ENCODE measurements at places on chromosomes 13 and 19.

DNA sequence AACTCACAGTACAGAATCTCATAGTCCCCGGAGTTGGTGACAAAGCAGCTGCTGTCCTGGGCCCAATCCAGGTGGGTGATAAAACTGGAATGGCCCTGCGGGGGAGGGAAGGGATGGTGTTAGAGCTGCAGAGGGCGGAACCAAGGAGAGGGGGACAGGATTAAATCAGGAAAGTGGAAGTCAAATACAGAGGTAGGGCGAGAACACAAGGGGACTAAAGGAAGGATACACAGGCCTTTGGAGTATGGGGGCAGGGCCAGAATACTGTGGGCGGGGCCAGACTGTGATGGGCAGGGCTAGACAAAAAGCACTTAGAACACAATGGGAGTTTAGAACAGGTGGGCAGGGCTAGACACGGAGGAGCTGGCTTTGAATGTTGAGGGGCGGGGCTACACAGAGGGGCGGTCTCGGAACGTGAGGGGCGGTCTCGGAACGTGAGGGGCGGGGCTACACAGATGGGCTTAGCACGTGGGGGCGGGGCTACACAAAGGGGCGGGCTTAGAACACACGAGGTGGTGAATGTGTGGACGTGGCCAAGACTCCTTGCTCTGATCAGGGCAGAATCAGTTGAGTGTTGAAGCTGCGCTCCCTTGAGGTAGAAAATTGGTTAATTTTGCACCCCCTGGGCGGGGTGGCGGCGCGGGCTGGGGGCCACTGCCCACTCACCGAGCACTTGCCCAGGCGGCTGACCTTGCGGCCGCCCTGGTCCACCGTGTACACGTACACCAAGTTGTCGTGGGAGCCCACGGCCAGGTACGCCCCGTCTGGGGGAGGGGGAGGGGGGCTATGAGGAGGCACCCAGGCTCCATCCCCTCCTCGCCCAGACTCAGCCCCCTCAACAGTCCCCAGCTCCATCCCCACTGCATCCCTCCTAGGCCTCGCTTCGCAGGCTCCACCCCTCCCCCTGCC, 14.0 kb upstream of the GPR4 start:
- DNase-seq = no peak

GRCh38 chr13:81682081-81682630, 1341.2 kb upstream of the SPRY2 start:
- no peak for DNase-seq

GRCh38 chr19:16649734-16650133, 10.2 kb downstream of the SMIM7 start:
- DNase-seq = no peak

DNA sequence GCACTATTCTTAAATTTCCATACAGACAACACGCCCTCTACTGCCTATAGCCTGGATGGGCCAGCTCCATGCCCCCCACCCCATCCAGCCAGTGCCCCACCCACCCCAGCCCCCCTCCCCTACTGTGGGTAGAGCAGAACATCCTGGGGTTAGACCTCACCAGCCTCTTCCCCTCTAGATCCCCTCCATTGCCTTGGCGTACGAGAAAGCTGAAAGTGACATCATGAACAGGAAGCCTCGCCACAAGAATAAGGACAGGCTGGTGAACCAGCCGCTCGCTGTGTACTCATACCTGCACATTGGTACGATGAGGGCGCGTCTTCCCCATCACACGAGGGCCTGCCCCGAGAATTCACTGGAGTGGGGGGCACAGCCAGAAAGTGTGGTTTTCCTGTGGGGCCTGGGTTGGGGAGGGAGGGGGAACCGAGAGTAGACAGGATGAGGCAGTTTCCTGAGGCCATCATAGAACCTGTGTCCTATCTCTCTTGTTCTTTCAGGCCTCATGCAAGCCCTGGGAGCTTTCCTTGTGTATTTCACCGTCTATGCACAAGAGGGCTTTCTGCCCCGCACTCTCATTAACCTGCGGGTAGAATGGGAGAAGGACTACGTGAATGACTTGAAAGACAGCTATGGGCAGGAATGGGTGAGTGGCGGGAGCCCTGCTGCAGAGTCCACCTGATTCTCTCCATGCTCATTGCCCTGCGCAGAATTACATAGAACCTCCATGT, 29.1 kb downstream of the ATP12A start:
- no peak for DNase-seq

GRCh38 chr13:99403458-99403971, 96.3 kb upstream of the GPR183 start:
- no peak for DNase-seq

GRCh38 chr13:72201726-72202125, 334.7 kb upstream of the DACH1 start:
- DNase-seq = no peak

GRCh38 chr13:99371956-99372355, 64.8 kb upstream of the GPR183 start:
- no peak for DNase-seq

DNA sequence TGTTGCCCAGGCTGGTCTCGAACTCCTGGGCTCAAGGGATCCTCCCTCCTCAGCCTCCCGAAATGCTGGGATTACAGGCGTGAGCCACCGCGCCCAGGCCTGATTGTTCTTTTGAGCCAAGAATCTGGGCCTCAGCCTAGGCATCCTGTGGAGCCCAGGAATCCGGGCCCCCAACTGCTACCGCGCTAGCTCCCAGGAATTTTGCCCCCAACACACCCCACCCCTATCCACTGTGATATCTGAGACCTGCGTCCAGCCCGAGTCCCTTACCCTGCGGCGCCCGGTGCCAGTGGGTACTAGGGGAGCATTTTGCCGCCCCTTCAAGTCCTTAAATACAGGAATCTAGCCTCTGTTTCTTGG, 838 bp upstream of the MYADM start:
- DNase-seq = no peak

DNA sequence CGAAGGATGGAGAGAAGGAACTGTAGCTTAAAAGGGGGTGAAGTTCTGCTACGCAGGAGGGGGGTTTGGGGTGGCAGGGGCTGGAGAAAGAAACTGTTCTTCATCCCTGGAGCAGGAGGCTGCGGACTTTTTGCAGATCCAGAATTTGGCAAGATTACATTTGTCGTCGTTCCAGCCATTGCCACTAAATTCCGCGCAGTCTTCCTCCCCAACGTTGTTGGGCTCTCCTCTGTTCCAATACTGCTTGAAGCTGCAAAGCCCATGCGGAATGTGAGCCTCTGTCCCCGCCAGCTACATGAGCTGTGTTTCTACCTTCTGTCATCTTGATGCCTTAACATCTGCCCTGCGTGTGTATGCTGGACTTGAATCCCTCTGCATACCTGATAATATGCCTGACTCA, 4.3 kb downstream of the CD209 start:
- DNase-seq = no peak

DNA sequence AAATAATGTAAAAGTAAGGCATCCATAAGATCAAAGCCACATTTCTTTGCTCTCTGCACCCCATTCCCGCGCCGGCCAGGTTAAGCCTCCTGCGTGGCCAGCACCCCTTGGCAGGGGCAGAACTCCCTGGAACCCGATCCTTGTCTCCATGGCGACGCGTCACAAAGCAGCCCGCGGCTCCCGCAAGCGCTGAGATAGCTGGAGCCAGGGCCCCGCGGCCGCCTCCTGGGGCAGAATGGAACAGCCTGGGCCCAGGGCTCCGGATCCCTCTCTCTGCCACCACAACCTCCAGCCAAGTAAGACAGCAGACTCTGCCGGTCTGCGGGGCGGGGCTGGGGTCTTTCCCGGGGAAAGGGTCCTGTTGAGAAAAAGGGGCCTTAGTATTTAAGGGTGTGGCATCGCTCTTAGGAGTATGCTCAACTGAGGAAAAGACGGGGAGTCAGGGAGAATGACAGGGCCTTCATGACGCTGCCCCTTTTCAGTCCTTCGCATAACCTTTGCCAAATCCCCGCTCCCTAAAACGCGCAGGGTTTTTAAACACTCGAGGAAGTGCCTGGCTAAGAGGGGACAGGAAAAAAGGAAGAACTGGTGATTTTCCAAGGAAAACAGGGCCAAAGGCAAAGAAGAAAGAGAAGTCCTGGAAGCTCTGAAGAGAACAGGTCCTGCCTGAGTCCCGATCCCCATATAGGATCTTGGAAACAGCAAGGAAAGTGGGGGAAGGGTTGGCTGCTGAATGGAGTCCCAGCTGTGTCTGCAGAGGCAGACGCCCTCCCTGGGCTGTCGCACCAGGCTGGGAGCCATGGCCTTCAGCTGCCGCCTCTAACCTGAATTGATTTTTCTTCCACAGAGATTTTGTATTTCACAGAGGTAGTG, at the start of gene TEX26:
Gene TEX26, plus strand, starts transcription at position 176 of the 873 bp plus-strand sequence. Its CDS starts 60 bp downstream, at position 236.
- no peak for DNase-seq

DNA sequence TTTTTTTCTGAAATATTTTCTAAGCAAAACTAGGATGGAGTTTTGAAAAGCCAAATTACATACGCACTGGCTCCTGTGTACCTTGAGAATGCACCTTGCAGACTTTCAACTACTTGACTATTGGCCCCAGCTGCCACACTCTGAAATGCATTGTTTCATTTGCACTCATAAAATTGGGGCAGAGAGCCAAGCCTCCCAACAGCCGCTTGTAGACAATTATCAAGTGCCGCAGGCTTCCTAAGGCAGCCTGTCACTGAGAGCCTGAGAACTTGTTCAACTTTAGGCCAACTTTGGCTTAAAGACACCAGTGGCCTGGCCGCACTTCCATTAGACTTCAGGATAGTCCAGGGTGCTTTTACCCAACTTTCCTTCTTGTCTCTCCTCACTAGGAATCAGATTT, 115.7 kb upstream of the STARD13 start:
- DNase-seq = no peak

- no peak for DNase-seq
These were observed 76.6 kb downstream of the ZNF486 start for GRCh38 chr19:20243629-20244028.

DNA sequence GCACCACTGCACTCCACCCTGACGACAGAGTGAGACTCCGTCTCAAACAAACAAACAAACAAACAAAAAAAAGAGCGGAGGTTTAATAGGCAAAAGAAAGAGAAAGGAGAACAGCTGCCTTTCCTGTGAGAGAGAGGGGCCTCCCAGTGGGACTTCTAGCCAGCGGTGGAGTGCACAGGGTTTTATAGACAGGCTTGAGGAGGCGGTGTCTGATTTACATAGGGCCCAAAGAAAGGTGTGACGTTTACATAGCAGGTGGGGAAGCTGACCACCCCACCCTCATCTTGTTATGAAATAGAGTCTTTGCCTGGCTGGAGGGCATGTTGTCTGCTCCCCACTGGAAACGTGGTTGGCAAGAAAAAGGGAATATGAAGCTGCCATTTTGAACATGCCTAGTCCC, 106.0 kb upstream of the CSNK1A1L start:
- no peak for DNase-seq

DNA sequence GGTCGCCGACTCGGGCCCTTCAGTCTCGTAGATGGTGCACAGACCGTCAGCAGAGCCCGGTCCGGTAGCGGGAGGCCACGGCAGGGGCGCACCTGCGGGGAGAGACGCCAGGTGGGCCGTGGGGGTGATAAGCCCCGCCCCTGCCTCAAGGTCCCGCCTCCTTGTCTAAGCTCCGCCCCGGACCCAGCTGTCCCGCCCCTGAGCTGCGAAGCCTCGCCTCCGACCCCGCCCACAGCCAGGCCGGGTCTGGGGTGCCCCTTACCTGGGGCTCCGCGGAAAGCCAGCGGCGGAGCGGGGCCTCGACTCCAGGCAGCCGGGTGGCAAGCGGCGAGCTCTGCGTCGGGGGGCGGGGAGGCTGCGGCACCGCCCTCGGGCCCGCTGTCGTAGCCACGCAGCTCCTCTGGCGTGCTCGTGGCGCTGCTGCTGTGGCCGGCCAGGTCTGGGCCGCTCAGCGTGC, 4.7 kb downstream of the PRR36 start:
- DNase-seq = no peak

DNA sequence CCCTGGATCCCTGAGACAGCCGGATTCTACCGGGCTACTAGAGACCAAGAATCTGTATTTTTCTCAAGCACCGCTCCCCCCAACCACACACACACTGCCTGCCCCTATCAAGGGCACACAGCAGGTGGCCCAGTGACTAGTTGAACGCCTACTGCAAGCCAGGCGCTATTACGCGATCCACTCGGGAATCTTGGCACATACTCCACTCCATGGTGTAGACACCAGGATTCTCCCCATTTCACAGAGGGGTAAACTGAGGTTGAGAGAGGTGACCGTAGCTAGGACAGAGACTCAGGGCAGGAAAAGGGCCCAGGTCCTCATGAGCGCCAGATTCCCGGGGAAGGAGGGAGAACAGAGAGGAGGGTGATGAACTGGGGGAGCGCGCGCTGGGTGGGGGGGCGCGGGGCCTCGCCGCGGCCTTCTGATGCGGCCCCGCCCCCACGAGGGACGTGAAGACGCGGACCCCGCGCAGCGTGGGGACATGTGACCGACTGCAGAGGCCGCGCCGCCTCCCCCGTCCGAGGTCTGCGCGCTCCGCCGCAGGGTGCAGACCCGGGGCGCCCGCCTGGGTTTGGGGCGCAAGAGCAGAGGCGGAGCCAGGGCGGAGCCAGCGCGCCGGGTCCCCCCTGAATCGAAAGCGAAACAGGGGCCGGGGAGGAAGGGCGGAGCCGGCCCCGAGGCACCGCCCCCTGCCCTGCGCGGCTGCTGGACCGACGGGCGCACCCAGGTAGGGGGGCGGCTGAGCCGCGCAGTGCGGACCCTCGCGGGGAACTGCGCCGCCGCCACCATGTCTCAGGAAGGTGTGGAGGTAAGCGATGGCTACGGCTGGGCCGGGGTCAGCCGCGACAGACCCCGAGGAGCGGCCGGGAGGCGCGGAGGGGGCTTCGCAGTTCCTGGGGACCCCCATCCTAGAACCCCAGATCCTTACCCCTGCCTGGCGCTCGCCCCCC, at the start of gene SHFL:
Gene SHFL, plus strand, starts transcription at position 677 of the 950 bp plus-strand sequence. Its CDS starts 111 bp downstream, at position 788.
- no peak for DNase-seq

GRCh38 chr13:113802090-113802531, 43.1 kb downstream of the TMEM255B start:
- DNase-seq = no peak

- no peak for DNase-seq
These were observed 34.0 kb downstream of the IGFL3 start for GRCh38 chr19:46090444-46090843.

DNA sequence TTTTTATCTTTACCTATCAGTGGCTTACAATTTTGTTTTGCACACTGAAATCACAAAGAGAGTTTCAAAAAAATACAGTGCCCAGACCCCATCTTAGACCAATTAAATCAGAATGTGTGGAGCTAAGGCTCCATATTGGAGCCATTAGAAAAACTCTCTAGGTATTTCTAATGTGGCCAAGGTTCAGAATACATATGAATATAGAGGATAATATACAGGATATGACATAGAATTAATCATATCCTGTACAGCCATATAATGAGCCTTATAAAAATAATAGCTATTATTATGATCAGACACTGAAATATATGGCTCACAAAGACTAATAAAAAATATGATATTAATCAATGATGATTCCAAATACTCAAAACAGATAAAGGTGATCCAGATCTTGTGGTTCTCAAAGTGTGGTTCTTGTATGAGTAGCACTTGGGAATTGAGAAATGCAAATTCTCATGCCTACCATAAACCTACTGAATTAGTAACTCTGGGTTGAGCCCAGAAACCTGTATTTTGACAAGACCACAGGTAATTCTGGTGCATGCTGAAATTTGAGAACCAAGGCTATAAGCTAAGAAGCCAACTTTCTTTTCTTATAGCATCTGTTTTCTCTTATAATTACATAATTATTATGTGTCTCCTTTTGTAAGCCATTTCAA, 408.0 kb downstream of the DIAPH3 start:
- no peak for DNase-seq

Data from esophagus squamous epithelium (tissue), 5 donors.